GM12864 (cell line): ENCODE measurements at places on chromosomes 1 and 21.

DNA sequence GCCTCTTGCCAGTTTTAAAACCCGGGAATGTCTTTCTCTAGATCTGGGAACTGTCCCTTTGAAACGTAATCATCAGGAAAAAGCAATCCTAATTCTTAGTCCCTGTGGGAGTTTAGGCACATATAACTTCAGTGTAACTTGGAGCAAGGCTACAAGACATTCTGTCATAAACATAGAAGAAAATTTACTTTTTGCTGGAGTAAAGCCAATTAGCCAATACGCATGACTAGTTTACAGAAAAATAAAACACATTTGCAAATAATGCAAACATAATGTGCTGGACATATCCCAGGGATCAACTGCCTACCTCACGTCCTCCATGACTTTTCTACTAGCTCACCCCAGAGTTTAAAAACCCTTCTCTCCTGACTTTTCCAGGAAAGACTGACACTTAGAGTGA lies 970.6 kb downstream of the MRPL39 start:
- no peak for DNase-seq

GRCh38 chr1:231786126-231786525 lies 159.5 kb downstream of the DISC1 start:
- no peak for DNase-seq

- no peak for DNase-seq
Observed at GRCh38 chr1:165726841-165727240, 28.5 kb upstream of the ALDH9A1 start.

DNA sequence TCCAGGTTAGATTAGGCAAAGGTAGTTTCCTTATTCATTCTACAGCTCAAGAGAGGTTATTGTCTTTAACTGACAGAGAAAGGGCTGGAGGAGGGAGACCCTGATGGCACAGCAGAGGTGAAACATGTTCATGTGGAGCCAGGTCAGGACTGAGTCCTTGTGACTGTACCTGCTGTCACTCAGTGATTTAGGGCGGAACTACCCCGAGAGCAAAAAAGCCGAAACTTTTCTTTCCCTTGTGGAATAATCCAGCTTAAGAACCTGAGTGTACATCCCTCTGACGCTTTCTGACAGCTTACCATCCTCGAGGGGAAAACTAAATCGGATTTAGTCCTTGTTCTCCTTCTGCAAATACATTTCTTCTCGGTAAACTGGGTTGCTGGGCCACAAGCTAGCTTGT lies 273.2 kb downstream of the BACH1 start:
- DNase-seq: no peak

DNA sequence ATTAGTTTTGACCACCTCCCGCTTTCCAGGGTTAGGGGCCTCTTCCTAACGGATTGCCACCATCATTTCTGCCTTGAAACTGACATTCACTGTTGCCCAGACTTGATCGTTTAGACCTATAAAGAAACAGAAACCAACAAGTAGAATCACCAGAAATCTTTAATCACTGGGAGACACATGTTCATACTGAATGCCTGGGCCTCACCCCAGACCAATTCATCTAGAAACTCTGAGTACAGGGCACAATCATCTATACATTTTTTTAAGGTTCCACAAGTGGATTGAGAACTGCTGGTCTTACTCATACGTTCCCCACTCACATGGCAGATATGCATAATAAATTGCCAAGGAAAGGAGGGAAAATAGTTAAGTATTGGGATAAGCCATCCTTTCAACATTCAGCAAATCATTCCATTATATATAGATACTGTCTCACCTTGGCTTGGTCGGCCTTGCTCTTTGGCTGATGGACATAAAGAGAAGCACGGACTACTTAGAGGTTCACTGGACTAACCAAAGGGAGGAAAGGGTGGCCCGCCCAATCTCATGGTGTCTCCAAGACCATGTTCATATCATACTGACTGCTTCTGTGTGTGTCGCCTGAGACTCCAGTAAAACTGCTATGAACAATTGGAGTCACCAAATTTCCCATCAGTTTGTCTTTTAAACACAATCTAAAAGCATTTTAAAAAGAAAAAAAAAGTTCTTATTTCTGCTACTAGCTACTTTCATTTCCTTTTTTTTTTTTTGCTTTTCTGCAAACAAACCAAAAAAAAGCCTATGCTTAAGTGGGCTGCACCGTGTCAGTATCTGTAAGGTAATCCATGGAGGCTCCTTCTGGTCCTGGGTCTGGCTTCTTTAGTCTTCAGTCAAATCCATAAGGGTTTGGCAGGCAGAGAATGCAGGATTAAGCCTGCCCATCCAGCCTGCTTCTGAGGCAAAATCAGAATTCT lies 9.4 kb upstream of the TARBP1 start:
- DNase-seq: no peak

DNA sequence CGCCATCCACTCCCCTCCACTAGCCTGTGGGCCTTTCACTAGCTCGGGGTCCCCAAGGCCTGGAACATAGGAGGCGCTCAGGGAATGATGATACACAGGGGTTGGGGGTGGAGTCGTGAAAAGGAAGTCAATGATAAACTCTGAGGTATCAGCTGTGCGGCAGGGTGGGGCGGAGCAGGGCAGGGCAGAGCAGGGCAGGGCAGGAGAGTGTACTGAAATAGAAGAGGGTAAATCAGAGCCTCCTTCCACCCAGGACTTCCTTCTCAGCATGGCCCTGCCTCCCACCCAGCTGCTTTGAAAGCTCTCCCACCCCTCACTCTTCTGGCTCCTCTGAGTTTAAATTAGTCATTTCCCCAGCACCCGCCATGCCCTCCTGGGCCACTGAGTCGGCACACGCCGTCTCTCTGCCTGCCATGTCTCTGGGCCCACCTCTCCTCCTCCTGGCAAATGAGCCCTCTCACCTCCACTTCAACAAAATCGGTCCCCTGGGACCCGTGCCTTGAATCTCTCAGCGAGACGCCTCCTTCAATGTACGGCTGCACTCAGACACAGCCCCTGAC lies 16.9 kb downstream of the CAPZB start:
- DNase-seq: no peak

DNA sequence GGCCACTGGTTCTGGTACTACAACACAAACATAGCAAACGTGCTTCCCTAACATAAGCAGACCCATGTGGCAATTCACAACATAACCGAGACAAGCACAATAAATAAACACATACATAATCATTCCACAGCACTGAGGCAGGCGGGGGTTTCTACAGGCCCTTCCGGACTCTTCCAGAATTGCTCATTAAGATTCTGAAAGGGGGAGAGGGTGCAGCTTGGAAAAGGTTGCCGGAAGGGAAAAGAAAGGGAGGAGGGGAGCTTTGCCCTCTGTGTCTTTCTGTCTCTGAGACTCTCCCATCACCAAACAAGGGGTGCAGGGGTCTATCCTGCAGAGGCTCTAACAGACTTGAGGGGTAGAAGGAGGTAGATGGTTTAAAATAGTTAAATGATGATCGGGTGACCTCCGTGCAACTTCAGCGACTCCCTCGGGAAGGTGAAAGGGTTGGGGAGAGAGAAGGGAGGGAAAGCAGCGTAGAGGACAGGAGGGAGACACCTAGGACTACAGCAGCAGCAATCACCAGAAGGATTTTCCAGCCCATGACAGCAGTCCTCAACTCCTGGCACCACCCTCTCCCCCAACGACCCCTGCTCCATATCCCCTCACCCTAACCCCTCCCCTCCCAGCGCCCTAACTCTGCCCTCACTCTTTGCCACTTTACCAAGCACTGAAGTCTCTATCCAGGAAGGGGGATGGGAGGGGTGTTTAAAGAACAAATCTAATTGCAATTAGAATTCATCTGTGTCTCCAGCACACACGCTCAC lies 365.5 kb upstream of the ESRRG start:
- DNase-seq: no peak

- no peak for DNase-seq
Observed at GRCh38 chr21:45560106-45561021, 18.1 kb upstream of the SLC19A1 start.

GRCh38 chr1:118717893-118718292 lies 270.2 kb downstream of the TBX15 start:
- DNase-seq: no peak

DNA sequence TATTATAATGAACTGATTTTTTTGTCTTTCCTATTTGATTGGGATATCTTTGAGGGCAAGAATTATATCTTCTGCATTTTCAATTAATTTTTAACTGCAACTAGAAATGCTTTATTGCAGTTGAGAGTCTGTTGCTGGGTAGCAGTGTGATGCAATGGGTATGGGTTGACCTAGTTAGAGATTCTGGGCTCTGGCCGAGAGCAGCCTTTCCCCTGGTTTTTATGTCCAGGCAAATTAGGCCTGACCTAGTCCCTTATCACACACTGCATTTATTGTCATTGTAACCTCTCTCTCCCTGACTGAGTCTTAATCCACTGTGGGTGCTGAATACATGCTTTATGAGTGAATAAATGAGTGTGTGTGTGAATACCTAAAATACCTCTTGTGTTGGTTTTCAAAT lies 206.4 kb upstream of the PTGFR start:
- no peak for DNase-seq

DNA sequence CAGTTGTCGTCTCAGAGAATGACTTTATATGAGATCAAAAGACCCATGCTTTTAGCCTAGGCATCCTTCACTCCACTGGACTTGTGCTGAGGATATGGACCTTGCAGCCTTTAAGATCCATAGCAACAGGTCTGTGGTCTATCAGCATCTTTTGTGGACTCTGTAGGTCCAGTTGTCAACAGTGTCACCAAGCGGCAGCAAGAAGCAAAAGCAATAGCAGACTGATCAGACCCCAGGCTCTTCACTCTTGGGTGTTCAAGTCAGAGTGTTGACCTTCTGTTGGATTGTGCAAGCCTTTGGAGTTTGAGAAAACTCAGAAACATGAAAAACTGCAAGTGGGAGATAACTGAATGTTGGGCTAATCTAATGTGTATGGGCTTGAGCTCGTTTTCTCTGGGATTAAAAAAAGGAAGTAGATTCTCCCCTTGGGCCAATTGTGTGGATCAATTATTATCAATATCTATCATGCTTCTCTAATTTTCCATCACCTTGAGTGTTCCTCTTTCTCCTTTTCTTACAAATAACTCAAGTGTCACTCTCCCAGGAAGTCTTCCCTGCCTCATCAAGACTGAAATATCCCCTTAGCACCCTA lies 144.2 kb downstream of the LYPLAL1 start:
- peak; percentile 10 for DNase-seq

DNA sequence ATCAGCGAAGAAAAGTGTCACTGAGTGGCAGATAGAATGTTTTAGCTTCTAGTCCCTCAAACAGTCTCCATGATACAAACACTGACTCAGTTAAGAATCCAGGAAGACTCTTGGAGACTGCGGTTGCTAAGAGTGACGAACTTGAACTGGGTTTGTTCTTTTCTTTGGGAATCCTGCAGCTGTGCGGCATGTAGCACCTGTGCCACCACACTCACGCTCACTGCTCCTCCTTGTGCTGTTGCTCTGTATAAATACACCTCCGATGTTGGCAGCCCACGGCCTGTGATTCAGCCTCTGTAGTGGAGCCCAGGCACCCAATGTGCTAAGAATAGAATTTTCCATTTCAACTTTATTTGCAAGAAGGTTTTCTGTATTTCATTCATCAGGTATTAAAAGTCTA lies 5.5 kb upstream of the PPIE start:
- no peak for DNase-seq

DNA sequence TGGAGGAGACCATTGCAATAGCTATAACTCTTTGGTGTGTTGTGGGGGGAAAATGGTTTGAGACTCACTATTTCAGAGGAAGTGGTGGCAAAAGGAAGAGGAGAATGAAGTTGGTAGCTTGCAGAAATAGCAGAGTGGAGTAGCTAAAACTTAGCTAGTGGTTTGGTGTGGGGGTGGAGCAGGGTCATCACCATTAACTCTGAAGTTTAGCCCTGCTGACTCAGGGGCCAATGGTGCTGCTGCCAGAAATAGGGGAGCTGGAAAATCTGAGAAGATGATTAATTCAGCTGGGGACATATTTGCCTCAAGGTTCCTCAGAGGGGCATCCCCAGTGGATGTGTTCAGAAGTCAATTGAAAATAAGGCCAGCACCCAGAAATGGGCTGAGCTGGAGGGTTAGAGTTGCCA lies 65.4 kb downstream of the RUNX1 start:
- DNase-seq: no peak

- DNase-seq: no peak
Observed at GRCh38 chr1:31799196-31799894, 16.5 kb downstream of the SPOCD1 start.

DNA sequence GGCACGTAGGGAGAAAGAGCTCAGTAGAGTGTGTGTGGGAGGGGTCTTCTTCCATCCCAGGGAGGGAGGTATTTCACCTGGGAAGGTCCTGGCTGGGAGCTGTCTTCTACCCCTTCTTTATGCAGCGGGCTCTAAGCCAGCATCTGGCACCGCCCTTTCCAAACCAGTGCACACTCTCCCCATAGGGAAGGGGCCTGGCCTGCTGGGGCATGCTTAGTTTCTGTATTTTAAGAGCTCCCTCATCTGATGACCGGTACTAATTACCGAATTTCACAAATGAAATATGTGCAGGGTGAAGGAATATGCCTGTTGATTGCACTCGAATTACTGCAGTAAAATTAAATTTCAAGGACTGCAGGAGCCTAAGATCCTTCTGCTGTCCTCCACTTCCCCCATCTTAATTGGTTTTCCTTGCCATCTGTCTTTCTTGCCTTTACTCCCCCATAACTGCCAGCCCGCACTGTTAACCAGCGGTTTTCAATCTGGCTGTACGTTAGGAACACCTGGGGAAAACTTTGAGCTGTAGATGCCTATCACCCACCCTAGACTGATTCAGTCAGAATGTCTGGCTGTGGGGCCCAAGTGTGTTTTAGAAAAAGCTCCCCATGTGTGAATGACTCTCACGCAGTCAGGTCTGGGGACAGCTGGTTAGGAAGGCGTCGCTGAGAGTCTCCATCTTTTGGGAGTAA lies 20.1 kb downstream of the GALNT2 start:
- DNase-seq: no peak

GRCh38 chr1:230426246-230427093 lies at the start of gene PGBD5:
Gene PGBD5, minus strand, starts transcription at chr1:230426332. Its CDS starts 404 bp downstream, at chr1:230425928.
- DNase-seq: no peak

- no peak for DNase-seq
Observed at GRCh38 chr21:28832013-28832714, 160.5 kb downstream of the LTN1 start.

- no peak for DNase-seq
Observed at GRCh38 chr1:3628445-3628844, 3.6 kb downstream of the TPRG1L start.

- DNase-seq: no peak
Observed at GRCh38 chr1:246506367-246506673, 759 bp downstream of the SMYD3 start.

DNA sequence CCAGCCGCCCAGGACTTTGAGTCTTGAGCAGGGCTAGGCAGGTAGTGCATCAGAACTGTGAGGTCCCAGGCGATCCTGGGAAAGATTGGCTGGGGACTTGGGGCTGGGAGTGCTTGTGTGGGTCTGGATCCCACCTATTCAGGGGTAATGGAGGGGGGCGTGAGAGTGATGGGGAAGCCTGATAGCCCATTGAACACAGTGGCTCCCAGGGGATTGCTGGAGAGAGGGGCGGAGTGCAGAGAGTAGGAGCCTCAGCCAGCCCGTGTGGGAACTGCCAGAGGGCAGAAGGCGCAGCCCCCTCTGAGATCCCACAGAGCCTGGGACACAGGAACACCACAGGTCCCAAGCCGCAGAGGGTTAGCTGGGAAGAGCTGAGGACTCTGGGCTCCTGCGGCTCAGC lies 19.3 kb upstream of the PDZK1IP1 start:
- no peak for DNase-seq

- no peak for DNase-seq
Observed at GRCh38 chr1:32180186-32181060, 948 bp downstream of the TXLNA start.

GRCh38 chr1:21764615-21765423 lies 18.1 kb downstream of the USP48 start:
- no peak for DNase-seq

GRCh38 chr1:186175588-186175987 lies 199.5 kb downstream of the TPR start:
- no peak for DNase-seq
